Fibroblast of skin of right quadriceps (primary cell): ENCODE measurements at places on chromosomes 5 and 9.

- DNase-seq, result no peak
Measured at GRCh38 chr5:128532127-128532526, 5.9 kb downstream of the FBN2 start.

DNA sequence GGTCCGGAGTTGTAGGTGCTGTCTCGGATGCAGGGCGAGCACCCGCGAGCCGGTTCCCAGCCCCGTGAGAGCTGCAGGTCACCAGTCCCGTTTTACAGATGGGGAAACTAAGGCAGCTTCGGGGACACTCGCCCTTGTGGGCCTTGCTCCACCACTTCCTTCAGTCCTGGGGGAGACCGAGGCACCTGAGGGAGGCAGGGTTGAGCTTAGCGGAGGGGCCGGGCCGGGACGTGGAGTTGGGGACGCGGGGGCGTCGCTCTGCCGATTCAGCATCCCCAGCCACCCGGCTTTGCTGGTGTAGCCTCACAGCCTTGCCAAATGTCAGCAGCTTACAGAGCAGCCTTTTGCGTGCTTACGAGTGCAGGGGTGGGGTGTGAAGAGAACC is 530 bp downstream of the BBLN start:
- DNase-seq, result no peak

GRCh38 chr5:157521704-157522029 is 53.9 kb downstream of the ADAM19 start:
- no peak for DNase-seq

GRCh38 chr5:160692271-160692670 is 159.7 kb downstream of the ATP10B start:
- no peak for DNase-seq

- peak; percentile 43 for DNase-seq
Measured at GRCh38 chr5:55226027-55226933, 835 bp downstream of the MCIDAS start.

DNA sequence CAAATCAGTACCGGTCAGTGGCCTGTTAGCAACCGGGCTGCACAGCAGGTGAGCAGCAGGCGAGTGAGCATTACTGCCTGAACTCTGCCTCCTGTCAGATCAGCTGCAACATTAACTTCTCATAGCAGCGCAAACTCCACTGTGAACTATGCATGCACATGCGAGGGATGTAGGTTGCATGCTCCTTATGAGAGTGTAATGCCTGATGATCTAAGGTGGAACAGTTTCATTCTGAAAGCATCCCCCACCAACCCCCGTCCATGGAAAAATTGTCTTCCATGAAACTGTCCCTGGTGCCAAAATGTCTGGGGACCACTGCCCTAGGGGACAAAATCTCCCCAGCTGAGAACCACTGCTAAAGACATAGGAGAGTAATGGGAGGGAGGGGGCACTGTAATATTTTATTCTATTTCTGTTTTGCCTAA is 51.1 kb downstream of the P4HA2 start:
- DNase-seq, result no peak

GRCh38 chr9:81595887-81596543 is 93.3 kb downstream of the TLE1 start:
- peak; percentile 84 for DNase-seq

DNA sequence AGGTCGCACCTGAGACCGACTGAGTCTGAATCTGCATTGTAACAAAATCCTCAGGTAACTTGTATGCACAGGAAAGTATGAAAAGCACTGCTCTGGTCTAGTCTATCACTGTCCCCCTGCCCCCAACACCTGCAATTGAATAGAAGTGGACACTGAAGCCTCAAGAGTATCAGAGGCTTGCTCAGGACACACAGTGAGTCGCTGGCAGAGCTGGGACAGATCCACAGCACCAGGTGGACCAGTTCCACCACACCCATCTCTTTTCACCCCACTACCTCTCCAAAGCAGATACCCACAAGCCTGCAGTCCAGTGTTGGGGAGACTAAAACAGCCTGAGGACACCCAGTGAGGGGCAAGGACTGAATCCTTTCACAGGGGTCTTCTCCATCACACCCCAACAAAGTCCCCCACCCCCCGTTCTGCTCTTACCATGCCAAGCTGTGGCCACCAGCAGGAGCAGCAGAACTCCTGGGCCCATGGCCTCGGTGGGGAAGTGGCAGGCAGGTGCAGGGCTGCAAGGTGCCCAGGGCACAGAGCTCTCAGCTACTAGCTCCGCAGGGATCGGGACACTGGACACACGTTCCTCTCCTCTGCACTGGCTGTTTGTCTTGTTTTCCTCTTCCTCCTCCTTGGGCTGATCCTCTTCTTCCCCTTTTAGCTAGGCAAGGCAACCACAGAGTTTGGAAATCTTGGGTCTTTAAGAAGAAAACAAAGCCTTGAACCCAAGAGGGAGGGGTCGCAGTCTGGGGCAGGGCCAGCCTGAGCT is at the start of gene CSF1R:
Gene CSF1R (minus strand): TSS at position 605 of the 766 bp plus-strand sequence. CDS start 127 bp downstream, at position 478.
- DNase-seq, result no peak

- DNase-seq, result no peak
Measured at GRCh38 chr9:121645853-121646807, 5.3 kb upstream of the DAB2IP start.

DNA sequence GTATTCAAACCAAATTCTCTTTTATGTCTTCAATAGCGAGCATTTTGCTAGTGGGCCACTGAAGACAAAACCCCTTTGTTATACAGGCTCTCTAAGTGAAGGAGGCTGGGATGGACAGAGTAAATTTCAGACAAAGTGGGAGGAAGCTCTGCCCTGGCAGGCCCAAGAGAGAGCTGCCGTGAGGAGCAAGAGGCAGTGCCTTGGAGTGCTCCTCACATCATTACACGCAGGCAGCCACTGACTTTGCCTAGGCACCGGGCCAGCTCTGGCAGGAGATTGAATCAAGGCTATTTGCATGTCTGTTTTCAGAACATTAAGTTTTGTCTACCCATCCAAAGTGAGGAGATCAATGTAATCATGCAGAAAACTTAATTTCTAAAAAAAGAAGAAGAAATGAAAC is 167.7 kb downstream of the CCDC192 start:
- no peak for DNase-seq

- no peak for DNase-seq
Measured at GRCh38 chr5:16852251-16853005, 83.7 kb downstream of the MYO10 start.

- DNase-seq, result no peak
Measured at GRCh38 chr9:10999646-11000045, 386.8 kb upstream of the PTPRD start.
